HCT116 (cell line): ENCODE measurements at places on chromosomes 12 and 14.
A peak's percentile ranks its signal among the peaks of the same experiment; 100 is the strongest.

DNA sequence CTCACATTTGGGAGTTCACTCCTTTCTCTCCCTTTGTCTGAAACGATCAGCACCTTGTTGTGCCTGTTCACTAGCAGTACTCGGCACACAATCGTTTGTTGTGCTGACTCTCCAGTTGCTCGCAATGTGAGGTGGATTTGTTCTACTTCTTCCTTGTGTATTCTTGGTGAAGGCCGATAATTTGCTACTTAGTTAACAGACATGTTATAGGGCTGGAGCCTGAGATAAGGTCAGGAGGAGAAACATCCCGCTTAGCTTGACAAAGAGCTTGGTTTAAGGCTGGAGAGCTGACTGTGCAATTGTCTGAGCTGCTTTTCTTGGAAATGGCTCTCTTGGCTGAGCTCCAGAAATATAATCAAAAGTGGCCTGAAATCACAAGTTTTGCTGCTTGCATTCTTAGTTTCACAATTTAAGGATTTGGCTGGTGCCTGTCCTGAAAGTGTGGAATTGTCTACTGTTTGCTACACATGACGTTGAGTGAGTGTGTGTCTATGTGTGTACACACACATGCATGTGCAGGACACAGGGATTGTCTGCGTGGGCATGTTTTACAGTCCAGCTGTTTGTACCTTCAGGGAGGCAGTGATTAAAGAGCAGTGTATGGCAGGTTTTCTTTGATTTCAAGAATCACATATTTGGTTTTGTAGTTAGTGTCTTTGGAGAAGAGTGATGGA, 77.7 kb downstream of the ARF6 start:
- H3K4me3 ChIP-seq = no peak overlapping the region
- H3K27ac ChIP-seq = no peak overlapping the region
- peaks cover 74% of the 10 kb centered on the region for H3K4me1 ChIP-seq
- no peaks in the 10 kb centered on the region for H3K36me3 ChIP-seq
- no peak for DNase-seq

GRCh38 chr12:132761921-132762583, 420 bp upstream of the ANKLE2 start:
- no peaks in the 10 kb centered on the region for H3K27me3 ChIP-seq
- peak overlapping the region; percentile 66 for H3K4me3 ChIP-seq
- peak; percentile 48 for DNase-seq
- H3K27ac ChIP-seq = peak overlapping the region; percentile 99
- peaks cover 8% of the 10 kb centered on the region for H3K4me1 ChIP-seq

GRCh38 chr12:4648104-4648500, 749 bp downstream of the AKAP3 start:
- H3K4me1 ChIP-seq = peaks cover 10% of the 10 kb centered on the region
- H3K36me3 ChIP-seq = no peaks in the 10 kb centered on the region
- H3K4me3 ChIP-seq = peak overlapping the region; percentile 97
- DNase-seq = no peak

DNA sequence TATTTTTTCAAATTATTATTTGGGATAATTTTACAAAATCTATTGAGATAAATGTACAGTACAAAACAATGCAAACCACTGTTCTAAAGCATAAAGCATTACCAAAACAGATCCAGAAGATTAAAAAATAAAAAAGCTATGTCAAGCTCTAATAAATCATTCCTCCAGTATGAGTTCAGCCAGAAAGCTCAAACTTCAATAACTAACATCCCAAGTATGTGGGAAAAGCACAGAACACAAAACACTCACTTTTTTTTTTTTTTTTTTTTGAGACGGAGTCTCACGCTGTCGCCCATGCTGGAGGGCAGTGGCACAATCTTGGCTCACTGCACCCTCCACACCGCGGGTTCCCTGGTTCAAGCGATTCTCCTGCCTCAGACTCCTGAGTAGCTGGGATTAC, 11.3 kb downstream of the SAV1 start:
- no peaks in the 10 kb centered on the region for H3K27me3 ChIP-seq
- no peak overlapping the region for H3K4me3 ChIP-seq
- no peaks in the 10 kb centered on the region for H3K4me1 ChIP-seq

- no peak for DNase-seq
- H3K36me3 ChIP-seq = no peaks in the 10 kb centered on the region
- H3K27me3 ChIP-seq = no peaks in the 10 kb centered on the region
- H3K4me3 ChIP-seq = no peak overlapping the region
Observed at GRCh38 chr14:28468191-28469151, 298.1 kb upstream of the FOXG1 start.

DNA sequence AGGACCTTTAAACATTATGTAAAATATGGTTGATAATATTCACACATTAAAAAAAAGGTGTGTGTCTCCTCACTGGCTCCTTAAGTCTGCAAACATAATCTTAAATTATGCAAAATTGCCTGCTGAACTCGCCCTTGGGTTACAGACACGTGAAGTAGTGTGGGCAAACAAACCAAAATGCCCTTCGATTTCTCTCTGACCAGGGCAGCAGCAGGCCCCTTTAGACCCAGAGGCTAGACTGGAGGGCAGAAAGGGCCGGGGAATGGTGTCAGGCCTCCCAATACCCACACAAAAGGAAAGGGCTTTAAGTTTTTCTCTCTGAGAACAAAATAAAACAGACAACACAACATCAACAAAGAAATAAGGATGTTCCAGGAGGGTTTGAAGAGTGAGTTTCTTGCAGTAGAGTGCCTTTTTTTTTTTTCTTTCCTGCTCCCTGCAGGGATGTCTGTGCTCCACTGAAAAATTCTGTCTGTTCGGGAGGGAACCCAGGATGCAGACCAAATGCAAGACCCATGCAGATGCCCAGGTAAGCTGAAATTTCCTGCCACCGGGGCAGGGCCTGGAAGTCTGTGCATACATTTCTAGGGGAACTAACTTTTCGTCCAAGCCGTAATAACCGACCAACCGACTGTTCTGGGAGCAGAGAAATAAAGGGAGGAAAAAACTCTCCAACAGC, 1.7 kb downstream of the TBX3 start:
- no peak overlapping the region for H3K27ac ChIP-seq
- no peaks in the 10 kb centered on the region for H3K36me3 ChIP-seq
- peaks cover 23% of the 10 kb centered on the region for H3K4me1 ChIP-seq
- no peaks in the 10 kb centered on the region for H3K27me3 ChIP-seq
- no peak for DNase-seq
- H3K4me3 ChIP-seq = peak overlapping the region; percentile 81

DNA sequence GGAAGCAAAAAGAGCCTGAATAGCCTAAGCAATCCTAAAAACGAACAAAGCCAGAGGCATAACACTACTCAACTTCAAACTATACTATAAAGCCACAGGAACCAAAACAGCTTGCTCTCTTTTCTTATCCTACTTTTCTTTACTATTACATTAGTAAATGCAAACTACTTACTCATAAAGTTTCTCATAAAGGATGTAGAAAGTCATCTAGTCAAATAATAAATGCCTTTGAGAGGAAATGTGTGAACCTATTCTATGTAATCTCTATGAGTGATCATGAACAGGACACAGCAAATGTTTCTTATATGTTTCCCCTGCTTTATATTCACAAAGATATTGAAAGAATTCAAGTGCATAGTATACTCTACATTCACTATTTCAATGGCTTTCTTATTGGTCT, 176.9 kb upstream of the MDGA2 start:
- no peak for DNase-seq
- H3K4me3 ChIP-seq = no peak overlapping the region
- H3K27ac ChIP-seq = no peak overlapping the region
- H3K36me3 ChIP-seq = no peaks in the 10 kb centered on the region
- no peaks in the 10 kb centered on the region for H3K27me3 ChIP-seq
